Activated CD4-positive, CD25-positive, alpha-beta regulatory T cell treated with anti-CD3 and anti-CD28 coated beads, Interleukin-2, amount 50 U/mL, for 16 hours (primary cell): ENCODE measurements at places on chromosomes 7 and 10.

DNA sequence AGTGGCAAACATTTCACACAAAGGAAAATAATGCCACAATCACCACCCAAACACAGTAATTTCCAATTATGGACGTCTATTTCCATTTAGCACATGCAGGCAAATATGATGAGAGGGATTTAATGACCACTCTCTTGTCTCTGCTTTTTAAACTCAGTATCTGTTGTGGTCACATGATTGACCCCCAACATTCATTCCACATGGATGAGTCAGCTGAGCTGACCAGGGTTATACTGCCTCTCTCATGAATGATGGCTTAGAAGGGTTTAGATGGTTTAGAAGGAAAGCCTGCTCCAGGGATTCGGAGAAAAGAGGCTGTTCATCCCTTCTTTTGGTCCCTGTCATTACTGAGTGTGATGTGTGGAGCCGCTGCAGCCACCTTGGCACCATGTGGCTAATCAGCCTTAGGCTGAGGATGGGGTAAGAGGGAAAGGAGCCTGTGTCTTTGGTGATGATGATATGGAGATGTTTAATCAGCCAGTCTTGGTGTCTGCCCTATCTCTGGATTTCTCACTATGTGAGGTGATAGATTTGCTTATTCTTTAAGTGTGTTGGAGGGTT is 38.2 kb upstream of the JAKMIP3 start:
- no peak for DNase-seq

DNA sequence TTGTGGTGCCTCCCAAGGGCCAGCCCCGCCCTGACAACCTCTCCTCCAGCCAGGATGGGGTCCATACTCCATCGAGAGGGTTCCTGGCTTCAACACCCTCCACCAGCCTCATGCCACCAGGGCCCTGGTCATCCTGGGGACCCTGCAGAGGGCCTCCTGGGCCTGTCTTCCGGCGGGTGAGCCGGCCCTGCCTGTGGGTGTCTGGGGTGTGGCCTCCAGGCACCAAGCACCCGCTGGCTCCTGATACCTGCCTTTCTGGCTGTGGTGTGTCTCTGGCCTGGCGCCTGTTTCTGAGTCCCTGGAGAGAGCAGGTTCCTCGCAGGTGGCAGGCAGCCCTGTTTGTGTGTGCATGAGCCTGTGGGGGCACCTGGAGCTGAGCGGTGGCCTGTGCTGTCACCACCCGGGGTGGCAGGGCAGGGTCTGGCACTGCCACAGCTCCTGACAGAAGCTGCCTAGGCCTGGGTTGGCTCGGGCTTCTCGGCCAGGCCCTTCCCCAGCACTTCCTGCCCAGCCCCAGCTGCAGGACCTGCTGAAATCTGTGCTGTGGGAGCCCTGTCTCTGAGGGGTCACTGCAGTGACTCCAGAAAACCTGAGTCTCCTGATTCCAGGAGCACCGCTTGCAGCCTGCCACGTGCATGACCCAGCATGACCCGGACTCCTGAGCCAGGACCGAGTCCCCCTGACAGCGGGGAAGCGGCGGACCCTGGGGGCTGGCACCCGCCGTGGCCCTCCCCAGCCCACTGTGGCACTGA is 18.4 kb downstream of the ADAM8 start:
- DNase-seq = no peak

- DNase-seq = no peak
Measured at GRCh38 chr7:2030475-2031450, 202.0 kb downstream of the MAD1L1 start.

- no peak for DNase-seq
Measured at GRCh38 chr10:60863796-60864195, 80.2 kb downstream of the RHOBTB1 start.

- no peak for DNase-seq
Measured at GRCh38 chr7:13115855-13116254, 428.4 kb downstream of the ARL4A start.

GRCh38 chr10:32982293-32982709 is 24.3 kb upstream of the ITGB1 start:
- DNase-seq = no peak

GRCh38 chr10:104862-105565 is 30.2 kb upstream of the ZMYND11 start:
- DNase-seq = no peak

DNA sequence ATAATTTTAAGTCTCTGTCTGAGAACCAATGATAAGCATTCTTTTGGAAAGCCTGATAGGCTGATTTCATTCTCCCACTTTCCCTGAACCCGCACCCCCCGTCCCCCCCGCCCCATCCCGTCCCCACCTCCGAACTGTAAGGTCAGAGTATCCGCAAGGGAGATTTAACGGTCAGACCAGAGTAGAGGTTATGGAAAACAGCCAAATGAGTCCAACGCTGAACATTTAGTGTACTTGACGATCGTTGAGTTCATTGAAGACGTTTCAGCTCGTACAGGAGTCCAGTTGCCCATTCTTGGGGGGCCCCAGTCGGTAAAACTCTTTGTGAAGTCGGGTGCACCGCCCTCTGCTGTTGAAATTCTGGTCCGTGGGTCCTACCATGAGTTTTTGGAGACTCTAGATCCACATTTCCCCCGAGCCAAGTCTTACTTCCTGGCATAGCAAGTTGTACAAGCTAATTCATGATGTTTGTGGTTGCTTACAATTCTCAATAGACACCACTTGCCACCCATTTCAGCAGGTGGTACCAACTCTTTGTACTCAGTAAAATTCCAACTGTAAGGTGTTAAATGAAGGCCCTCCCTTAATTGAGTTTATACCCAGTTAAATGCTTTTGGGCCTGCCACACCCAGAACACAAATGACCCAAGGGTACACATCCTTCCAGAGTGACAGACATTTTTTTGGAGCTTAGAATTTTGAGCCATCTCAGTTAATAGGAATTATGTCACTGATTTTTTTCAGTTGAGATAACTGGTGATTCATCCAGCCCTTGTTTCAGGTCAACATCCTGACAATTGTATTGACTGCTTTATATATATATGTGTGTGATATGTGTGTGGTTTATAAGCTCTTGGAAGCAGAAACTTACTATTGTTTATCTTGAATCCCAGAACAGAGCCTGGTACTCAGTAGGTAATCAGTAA is 1.2 kb downstream of the MARCHF5 start:
- DNase-seq = peak; percentile 2

GRCh38 chr7:29142021-29142727 is 4.2 kb downstream of the CPVL start:
- DNase-seq = no peak

DNA sequence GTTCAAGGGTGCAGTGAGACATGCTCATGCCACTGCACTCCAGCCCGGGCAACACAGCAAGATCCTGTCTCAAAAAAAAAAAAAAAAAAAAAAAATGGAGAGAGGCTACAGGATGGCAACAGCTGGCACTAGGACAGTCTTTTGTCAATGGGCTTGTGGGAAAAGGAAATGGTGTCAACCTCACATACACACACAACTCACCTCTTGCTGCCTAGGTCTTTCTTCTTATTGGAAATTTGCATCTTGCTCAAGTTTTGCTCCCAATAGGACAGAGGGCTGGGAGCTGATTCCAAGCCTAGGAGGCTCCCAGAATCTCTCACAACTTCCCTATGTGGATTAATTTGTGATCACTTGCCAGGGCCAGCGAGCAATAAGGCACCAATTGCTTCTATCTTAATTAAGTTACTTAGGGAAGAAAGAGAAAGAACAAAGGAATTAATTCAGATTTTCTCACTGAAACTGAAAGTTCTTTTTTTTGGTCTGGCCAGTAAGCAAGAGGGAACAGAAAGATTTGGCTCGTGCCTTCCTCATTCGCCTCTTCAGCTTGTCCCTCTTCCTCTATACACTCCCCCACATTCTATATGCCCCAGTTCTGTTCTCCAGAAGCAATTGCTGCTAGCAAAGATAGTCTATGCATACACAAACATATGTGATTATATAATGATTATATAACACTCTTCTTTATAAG is 33.8 kb downstream of the MAP3K8 start:
- DNase-seq = no peak

GRCh38 chr10:97629289-97629688 is 4.0 kb downstream of the MORN4 start:
- DNase-seq = no peak

DNA sequence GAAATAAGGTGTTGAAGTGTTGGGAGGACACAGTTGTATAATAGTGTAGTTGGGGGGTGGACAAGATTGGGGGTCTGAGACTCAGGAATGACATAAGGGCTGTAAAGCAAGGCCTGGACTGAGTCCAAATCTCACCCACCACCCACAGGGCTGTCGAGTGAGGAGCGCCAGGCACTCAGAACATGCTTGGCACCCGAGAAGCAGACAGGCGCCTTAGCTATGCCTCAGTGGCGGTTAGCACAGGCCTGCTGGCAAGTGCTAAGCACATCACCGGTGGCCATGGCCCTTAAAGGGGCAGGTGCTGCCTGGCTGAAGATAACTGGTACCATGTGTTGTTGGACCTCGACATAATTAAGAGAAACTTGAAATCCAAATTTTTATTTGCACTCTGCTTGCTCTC is 90.7 kb downstream of the COL13A1 start:
- DNase-seq = no peak

- no peak for DNase-seq
Measured at GRCh38 chr7:112298543-112299100, 92.1 kb downstream of the ZNF277 start.

GRCh38 chr7:99363286-99363685 is 11.2 kb upstream of the ARPC1B start:
- DNase-seq = no peak

DNA sequence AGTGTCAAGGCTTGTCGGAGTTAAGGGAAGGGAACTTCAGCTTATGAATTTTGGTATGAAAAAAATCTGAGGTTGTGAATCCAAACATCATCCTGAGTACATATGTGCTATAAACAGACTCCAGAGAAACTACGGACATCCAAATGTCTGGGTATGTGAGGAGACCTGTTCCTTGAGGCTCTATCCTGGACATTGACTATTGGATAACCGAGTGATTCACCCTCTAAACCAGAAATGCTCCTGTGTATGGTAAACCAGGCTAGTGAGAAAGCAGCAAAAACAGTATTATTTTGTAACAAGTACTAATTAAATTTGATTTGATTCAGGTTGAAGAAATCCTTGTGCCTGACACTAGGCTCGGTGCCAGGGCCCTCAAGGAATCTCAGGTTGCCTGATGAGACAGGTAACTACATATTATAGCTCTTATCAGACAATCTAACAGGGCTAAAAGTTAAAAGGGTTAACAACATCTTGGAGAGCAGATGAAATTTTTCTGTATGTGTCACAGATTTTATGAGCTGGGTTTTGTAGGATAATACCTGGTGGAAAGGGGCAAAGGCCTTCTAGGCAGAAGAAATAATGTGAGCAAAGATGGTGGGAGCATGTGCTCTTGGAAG is 10.4 kb upstream of the STOX1 start:
- no peak for DNase-seq

- no peak for DNase-seq
Measured at GRCh38 chr7:73895626-73896025, 34.7 kb downstream of the TMEM270 start.

DNA sequence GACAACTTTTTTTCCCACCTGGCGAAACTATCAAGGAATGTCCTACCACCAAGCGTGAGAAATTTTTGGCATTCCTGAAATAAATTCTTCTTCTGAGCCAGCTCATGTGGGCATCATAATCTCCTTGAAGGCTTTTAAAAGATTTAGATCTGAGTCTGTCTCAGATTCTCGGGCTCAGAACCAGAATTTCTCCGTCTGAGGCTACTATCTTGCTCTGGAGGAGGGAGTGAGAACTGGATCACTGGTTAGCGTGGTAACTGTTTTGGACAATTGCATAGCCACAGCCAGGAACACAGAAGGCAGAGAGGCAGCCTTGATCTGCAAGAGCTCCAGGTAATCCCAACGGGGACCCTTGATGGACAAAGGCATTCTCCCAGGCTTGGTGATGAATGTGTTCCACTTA is 1.0 kb upstream of the PLAC9 start:
- no peak for DNase-seq

DNA sequence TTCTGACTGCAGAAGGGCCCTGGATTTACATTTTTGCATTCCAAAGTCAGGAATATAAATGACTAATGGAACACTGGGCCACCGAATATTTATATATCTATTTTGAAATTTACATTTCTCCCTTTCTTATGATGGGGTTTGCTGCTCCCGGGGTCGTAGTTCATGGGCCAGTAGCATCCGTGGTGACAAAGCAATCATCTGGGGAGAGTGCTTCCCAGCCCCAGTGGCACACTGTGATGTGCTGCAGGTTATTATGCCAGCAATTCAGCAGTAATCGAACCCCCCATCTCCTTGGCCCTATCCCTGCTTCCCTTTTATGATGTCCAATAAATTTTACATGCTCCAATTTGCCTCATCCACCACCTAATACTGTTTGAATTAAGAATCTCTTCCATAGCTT is 837.5 kb downstream of the LRMDA start:
- no peak for DNase-seq

DNA sequence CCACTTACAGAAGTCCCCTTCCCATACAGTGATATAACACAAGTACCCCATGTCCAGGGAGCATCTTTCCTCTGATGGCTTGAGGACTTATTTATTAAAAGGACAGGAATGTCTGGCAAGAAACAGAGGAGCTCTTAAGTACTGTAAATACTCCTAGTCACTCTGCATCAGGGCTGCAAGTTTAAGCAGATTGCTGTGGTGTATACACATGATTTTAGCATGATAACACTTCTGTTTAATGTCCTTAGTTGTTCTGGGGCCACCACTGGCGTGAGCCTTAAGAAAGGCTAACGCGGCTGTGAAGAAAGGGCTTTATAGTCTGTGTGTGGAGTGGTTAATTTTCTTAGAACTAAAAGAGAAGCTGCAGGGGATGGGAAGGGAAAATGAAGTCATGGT is 65.7 kb downstream of the GBF1 start:
- no peak for DNase-seq

- DNase-seq = no peak
Measured at GRCh38 chr10:124476043-124476725, 14.6 kb downstream of the LHPP start.

DNA sequence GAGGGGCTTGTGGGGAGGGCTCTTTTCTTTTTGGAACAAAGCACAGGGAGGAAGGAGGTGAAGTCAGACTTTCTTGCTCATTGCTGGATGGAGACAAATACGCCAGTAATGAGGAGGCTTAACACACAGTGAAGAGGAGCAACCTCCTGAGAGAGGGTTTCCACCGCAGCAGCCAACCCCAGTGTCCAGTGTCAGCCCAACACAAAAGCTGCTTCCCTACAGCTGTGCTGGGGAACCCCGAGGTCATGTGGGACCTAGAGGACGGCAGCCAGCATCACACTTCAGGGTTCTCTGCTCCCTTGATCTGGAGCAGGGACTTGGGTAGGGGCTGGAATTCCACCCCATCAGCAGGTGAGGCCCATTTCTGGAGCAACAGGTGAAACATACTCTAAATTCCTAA is 7.7 kb downstream of the BLNK start:
- DNase-seq = no peak

GRCh38 chr7:87767827-87768226 is 108.3 kb downstream of the SLC25A40 start:
- no peak for DNase-seq
